ENCODE measurements at places on chromosomes 4 and X. TPM values are rescaled to one million over a fixed set of nuclear protein-coding genes. Genes with fewer than 3 reads are reported as not detected.

OTUD4 gene
- total RNA-seq, result 38.8 TPM

TNIP3 gene
- total RNA-seq, result 0.24 TPM

NLGN4X gene
- total RNA-seq, result 51.5 TPM

SHISA3 gene
- 0.24 TPM for total RNA-seq

PGAM4 gene
- total RNA-seq, result not detected

- DNase-seq, result no peak
Measured at GRCh38 chr4:78174891-78175290, 117.8 kb downstream of the FRAS1 start.

- no peak for DNase-seq
Measured at GRCh38 chr4:56742080-56742871, 61.2 kb upstream of the HOPX start.

DNA sequence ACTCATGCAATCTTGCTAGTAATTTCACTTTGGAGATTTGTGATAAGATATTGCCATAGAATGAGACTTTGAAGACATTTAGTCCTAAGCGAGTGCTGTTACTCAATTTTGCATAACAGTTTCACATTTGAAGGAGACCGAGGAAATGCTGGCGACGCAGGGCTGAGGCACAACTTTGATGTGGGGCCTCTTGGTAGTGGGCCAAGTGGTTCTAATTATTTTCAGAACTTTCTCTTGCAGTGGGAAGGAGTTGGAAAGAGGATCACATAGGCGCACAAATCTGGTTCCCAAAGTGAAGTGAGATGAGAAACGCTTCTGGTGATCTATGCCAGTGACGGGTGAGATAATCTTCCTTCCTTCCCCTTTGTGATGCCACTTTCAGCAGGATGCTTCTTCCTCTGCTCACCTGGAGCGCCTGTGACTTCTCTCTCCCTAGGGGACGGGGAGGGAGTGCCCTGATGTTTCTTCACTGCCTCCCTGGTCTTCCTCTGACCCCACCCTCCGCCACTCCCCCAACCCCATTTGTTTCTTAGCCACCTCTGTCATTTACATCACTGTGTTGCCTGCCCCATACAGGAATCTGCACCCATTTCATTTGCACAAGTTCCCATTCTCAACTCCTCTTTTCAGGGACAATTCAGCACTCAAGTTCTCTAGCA lies 138.9 kb upstream of the MID1 start:
- DNase-seq, result no peak

DNA sequence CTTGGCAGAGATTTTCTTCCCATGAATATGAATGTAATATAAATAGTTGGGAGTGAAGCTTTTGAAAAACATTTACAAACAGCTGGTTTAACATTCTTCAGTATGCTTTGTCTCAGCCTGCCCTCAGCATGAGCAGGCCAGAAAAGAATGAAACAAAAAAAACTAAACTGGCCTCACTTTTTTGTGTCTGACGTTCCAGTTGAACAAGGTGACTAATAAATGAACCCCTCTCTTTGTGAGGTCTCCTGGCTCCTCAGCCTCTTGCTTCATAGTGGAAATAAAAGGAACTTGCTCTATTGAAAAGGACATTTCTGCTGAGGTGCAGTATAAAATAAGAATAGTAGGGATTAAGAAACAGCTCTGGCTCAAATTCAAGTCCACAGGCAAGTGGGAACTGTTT lies 9.4 kb downstream of the CHST7 start:
- no peak for DNase-seq

DNA sequence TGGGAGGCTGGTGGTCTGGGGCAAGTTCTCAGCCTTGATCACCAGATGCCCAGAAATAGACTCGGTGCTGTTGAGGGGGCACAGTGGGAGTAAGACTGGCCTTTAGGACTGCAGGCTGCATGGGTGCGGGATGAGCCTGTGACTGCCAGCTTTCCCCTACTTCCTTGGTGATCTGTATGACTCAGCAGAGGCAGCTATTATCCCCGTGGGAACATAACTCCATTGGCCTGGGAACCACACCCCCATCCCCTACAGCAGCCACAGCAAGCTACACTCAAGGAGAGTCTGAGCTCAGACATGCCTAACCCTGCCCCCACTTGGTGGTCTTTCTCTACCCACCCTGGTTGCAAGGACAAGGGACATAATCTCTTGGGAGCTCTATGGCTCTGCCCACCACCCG lies 20.6 kb downstream of the CLIC2 start:
- no peak for DNase-seq

- no peak for DNase-seq
Measured at GRCh38 chrX:41881166-41881565, 42.2 kb downstream of the CASK start.

GRCh38 chr4:15976456-15977447 lies 13.8 kb upstream of the FGFBP2 start:
- DNase-seq, result no peak

- no peak for DNase-seq
Measured at GRCh38 chr4:10506077-10506476, 48.9 kb upstream of the ZNF518B start.

GRCh38 chr4:182258441-182259000 lies 15.3 kb downstream of the TENM3 start:
- no peak for DNase-seq

- no peak for DNase-seq
Measured at GRCh38 chr4:89334311-89334710, 26.7 kb upstream of the GPRIN3 start.

GRCh38 chr4:184439856-184440594 lies 34.3 kb downstream of the IRF2 start:
- DNase-seq, result no peak

DNA sequence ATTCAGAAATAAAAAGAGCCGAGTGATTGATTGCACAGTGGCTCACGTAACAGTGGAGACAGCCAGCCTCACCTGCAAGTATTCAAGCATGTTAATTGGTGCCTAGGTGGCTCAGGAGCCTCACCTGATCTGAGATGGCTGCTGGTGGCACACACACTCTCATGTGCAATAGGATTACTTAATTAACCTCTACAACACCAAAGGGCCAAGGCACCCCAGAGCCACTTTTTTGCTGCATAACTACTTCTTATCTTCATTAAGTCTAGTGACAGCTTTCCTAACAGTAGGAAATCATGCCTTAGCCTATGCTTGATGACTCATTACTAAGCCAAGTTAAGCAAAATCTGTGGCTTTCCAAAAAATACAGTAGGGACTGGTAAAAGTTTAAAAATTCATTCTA lies 117.3 kb upstream of the NOCT start:
- no peak for DNase-seq

GRCh38 chr4:156195914-156196313 lies 242.2 kb upstream of the CTSO start:
- no peak for DNase-seq

DNA sequence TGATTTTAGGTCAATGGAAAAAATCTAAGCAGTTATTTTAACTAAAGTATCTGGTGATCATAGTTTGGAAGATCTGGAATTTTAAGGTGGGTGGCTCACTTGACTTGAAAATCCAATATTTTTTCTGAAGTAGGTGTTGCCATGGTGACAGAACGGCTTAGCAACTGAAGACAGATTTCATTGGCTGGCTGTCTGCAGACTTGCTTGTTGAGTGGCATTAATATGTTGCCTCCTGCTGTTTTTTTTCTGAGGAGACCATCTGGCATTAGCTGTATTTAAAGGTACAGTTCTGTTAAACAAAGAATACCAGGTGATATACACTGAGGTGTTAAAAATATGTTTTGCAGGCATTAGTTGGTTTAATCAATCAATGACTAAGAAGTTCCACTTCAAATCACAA lies 19.8 kb downstream of the CPE start:
- no peak for DNase-seq

- no peak for DNase-seq
Measured at GRCh38 chrX:73262991-73263390, 48.3 kb upstream of the NAP1L2 start.

DNA sequence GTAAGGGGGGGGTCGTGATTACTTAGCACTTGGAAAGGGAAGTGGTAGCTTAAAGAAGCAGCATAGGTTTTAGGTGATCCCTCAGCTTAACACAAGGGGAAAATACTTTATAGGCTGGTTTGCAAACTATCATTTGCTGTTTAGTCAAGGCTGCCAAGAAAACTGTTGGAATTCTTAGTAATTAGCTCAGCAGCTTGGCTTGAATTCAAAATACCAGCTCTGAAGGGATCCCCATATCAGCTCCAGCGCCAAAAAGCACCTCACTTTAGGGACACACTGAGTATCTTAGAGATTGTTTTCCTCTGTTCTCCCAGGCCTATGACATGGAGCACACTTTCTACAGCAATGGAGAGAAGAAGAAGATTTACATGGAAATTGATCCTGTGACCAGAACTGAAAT lies 8.8 kb downstream of the TNMD start:
- no peak for DNase-seq

DNA sequence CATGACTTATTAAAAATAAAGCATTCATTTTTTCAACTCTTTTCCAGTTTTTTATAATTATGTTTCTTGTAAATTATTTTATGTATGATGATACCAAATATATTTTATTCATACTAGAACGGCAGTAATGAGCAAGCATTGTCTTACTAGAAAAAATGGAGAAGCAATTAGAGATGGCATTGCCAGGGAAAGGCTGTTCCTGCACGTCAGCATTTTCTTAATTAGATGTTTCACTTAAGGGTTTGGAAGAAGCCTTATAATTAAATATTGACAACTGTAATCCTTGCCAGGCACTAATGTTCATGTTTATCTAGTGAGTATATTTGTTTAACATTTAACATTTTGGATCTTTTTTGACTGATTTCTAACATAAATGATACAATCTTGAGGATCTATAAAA lies 16.6 kb downstream of the FAM149A start:
- no peak for DNase-seq

DNA sequence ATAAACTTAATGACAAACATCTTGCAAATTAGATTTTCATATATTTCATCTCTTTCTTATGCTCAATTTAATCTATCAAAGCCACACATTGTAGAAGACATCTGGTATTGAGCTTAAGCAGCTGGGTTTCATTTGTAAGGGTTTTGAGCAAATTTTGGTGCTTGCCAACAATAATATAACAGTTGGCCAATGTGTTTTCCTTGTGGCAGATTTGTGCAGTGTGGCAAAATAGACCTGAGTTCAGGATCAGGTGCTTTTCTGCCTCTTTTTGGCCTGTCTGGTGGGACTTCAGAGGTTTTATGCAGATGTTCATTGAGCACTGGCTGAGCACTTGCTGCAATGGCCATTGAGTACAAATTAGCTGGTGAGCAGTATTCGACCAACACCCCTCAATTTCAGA lies 301.9 kb downstream of the BMPR1B start:
- DNase-seq, result no peak

GRCh38 chr4:3654036-3654807 lies 112.0 kb upstream of the ADRA2C start:
- DNase-seq, result no peak

DNA sequence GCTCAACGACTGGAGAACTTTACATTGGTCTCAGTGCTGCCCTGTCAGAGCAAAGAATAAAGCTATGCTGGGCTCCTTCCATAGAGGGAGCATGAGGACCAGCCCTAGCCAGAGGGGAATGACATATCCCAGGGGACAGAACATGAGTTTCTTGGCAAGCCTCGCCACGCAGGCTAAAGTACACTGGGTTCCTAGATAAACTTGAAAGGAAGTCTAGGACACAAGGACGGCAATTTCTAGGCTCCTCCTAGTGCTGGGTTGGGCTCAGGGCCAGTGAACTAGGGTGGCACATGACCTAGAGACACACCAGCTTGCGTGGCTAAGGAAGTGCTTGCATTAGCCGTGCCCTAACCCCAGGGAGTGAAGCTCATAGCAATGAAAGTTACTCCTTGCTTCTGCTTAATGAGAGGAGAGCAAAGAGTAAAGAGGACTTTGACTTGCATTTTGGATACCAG lies 141.0 kb downstream of the MAB21L2 start:
- DNase-seq, result no peak

DNA sequence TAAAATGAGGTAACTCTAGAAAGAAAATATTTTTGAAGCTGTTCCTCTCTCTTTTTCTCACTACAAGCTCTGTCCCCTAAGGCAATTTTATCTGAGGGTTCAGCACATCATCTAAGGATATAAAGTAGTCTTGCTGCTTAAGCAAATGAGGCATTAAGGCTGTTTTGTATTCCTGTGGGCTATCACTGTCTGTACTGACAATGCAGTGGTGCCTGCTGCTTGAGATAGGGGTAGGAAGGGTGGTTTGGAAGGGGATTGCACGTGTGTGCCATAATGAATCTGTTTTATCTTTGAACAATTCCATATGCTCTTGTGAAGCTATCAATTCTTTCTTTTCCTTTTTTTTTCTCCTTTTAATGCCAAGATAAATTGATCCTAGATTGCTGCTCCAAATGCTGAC lies 128.0 kb upstream of the ATOH1 start:
- DNase-seq, result no peak

GRCh38 chrX:19627081-19627480 lies 111.8 kb upstream of the MAP3K15 start:
- no peak for DNase-seq

Data from type B pancreatic cell (in vitro differentiated cells).